ENCODE measurements at places on chromosomes 13 and 19.
A peak's percentile ranks its signal among the peaks of the same experiment; 100 is the strongest.

DNA sequence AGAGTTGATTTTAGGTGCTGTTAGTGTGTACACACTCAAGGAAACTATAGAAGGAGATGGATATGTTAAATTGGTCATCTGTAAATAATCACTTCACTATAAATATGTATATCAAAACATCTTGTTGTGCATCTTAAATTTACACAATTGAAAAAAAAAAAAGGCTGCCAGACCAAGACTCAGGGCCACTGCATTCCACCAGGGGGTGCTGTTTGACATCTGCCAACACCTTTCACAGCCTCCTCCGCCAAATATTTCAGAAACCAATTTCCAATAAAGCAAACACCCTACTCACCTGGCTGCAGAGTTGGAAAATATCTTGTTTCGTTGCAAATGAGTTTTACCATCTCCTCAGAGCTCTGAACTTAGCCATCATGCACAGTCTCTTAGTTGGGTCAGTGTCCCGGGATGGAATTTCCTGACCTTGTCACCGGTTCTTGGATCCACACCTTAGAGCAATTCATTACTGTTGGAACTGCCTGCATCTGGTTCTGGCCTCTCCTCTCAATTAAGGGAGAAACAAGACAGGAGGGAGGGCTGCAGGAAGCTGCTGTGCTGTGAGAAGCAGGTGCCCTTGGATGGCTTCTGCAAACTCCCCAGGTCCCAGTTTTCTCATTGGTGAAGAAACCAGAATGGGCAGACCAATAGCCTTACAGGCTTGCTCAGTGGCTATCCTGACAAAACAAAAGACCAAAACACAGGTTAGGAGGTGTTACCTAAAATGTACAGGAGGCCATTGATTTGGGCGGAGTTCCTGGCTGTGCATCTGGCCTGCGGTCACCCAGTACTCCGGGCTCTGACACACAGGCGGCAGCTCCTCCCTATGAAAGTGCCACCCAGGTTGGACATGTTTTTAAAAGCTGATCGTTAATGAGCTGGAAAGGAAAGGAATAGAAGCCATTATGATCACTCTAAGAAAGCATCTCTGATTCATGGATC lies 746.6 kb downstream of the UQCRFS1 start:
- peak; percentile 72 for DNase-seq

DNA sequence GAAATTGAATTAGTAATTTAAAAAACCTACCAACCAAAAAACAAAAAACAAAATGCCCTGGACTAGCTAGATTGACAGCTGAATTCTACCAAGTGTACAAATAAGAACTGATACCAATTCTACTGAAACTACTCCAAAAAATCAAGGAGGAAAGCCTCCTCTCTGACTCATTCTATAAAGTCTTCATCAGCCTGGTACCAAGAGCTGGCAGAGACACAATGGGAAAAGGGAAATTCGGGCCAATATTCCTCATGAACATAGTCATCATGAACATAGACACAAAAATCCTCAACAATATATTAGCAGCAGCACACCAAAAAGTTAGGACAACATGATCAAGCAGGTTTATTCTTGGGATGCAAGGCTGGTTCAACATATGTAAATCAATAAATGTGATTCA lies 2667.7 kb upstream of the PCDH20 start:
- DNase-seq: no peak

DNA sequence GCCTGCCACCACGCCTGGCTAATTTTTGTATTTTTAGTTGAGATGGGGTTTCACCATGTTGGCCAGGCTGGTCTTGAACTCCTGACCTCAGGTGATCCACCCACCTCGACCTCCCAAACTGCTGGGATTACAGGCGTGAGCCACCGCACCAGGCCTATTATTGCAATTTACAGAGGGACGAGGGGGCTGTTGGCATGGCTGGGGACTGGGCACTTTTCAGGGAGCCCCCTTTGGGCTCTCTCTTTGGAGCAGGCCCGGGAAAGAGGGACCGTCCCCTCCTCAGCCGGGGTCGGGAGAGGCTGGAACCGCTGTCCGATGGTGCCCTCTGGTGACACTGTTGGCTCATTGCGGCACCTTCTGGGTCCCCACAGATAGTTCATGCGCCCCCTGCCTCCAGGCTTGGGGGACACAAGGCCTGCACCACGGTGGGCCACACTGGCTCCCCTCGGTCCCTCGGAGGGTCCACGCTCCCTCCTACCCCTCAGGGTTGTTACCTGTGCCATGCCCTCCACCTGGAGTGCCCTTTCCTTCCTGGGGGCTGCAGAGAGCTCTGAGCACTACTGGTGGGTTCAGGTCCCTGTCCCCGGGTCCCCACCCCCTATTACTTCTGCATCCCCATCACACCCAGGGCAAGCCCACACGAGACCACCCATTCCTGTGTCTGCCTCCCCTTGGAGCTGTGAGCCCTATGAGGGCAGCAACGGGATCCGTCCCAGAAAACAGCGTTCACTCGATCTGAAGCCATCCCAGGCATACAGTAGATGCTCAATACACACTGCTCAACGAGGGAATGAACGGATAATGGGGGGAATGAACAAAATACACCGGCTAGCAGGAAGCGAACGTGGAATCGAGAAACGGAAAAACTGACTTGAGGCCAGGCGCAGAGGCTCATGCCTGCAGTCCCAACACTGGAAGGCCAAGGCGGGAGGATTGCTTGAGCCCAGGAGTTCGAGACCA lies 12.5 kb downstream of the FEM1A start:
- DNase-seq: peak; percentile 49

DNA sequence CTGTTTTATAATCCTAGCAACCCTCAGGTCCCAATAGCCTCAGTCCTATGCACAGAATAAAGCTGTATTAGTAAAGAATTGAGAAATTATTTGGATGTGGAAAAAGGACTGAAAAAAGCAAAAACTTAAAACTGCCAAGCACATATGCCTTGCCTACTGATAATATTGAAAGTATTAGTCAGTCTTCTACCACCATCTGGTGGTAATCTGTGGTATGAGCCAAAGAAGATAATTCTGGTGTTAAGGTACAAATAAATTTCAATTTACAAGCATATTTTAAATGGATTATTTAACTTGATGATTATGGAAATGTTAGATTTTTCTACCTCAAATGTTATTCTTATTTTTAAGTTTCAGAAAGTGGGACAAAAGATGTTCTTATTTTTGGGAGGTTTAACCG lies 460.3 kb upstream of the KLHL1 start:
- DNase-seq: no peak

GRCh38 chr13:30827578-30827925 lies 78.5 kb upstream of the MEDAG start:
- DNase-seq: no peak

GRCh38 chr13:38687246-38688229 lies 661 bp downstream of the FREM2 start:
- no peak for DNase-seq

DNA sequence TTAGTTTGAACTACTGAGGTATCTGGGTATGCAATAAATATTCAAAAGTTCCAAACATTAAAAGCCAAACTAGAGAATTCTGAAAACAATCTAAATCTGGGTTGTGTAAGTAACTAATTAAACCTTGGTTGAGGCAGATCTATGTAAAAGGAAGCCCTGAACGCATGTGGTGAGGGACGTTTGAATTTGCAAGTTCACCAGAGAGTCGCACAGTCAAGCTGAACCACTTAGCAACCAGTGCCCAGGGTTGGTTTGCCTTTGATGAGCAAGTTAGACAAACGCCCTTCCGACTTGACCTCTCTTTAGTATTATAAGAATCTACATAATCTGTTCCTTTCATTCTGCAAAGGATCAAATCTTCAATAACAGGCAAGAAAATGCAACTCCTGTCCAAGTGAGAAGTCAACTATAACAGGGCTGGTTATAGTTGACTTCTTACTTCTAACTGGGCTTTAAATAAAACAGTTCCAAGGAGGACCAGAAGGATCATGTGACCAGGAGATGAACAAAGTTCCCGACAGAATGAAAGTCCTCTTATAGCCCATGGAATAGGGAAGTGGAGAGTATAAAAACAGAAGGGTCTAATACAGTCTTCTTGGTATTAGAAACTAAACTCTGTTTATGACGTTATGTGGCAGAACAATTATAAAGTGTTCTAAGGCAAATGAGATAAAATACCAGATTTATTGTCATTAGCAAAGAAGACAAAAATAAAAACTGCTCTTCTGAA lies 40.6 kb downstream of the PHF11 start:
- no peak for DNase-seq

DNA sequence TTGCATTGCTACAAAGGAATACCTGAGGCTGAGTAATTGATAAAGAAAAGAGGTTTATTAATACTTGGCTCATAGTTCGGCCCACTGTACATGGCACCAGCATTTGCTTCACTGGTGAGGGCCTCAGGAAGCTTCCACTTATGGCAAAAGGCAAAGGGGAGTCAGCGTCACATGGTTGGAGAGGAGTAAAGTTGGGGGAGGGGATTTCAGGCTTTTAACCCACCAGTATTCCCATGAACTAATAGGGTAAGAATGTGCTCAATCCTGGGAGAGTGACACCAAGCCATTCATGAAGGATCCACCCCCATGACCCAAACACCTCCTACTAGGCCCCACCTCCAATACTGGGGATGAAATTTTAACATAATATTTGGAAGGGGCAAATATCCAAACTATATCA lies 82.5 kb upstream of the MYCBP2 start:
- DNase-seq: no peak

DNA sequence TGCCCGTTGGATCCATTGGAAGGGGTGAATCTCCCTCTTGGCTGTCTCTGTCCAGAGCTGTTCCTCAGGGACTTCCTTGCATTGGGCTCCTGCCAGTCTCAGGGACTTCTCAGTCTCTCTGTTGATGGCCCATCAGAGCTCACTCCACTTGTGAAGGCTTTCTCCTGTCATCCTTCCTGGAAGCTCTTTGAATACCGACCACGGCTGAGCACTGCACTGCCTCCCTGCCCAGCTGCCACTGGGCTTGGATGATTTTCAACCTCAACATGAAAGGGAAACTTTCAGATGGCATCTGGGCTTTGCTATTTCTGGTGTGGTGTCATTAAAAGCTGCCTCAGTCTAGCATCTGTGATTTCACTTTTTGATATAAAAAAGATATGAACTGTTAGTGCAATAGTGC lies 66.1 kb upstream of the ANKRD10 start:
- no peak for DNase-seq

- no peak for DNase-seq
Measured at GRCh38 chr13:107807306-107808073, 407.8 kb downstream of the LIG4 start.

- DNase-seq: no peak
Measured at GRCh38 chr19:31232871-31233270, 116.4 kb downstream of the TSHZ3 start.

- DNase-seq: no peak
Measured at GRCh38 chr19:56158170-56158757, 17.2 kb downstream of the ZNF444 start.

- DNase-seq: no peak
Measured at GRCh38 chr13:75160984-75161383, 321.0 kb downstream of the TBC1D4 start.

GRCh38 chr19:14073925-14074838 lies 1.6 kb downstream of the MISP3 start:
- DNase-seq: peak; percentile 78

- DNase-seq: no peak
Measured at GRCh38 chr13:111540486-111540885, 220.0 kb downstream of the TEX29 start.

- no peak for DNase-seq
Measured at GRCh38 chr13:38180126-38180525, 169.5 kb upstream of the UFM1 start.

DNA sequence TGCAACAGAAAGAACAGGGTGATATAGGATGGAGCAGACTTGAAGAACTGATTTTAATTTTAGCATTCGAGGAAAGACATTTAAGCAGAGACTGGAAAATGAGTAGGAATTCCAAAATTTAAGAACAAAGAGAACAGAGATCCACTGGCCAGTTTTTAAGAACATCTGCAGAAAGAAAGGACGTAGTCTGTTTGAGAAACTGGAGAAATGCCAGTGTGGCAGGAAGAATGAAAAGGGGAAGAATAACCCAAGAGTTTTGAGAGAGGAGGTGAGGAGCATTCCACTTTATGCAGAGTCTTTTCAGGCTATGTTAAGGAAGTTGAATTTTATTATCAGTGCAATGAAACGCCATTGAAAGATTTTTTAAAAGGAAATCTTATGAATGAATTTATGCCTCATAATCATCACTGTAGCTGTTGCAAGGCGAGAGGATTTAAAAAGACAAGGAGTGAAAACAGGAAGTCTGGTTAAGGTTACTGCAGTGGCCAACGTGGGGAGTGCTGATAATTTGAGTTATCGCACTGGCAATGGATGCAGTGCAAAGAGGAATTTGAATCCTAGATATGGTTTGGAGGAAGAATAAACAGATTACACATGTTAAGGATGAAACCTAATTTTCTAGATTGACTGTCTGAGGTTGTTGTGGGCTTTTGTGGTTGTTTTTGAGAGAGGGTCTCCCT lies 253.8 kb downstream of the DACH1 start:
- no peak for DNase-seq

DNA sequence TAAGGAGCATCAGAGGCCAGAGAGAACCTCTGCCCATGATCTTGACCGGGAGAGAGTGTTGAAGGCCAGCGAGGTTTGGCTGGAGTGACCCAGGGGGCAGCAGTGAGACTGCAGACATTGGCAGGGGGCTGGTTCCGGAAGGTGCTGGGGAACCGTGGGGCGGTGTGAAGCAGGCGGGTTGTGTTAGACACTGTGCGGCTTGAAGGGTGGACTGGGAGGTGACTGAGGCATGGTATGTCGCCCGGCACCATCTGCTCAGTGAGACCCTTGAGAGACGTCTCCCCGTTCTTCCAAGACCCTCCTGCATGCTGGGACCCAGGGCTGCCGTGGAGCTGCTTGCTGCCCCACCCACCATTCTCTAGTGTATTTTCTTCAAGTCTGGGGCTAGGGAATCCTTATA lies 24.6 kb downstream of the CARM1 start:
- no peak for DNase-seq

DNA sequence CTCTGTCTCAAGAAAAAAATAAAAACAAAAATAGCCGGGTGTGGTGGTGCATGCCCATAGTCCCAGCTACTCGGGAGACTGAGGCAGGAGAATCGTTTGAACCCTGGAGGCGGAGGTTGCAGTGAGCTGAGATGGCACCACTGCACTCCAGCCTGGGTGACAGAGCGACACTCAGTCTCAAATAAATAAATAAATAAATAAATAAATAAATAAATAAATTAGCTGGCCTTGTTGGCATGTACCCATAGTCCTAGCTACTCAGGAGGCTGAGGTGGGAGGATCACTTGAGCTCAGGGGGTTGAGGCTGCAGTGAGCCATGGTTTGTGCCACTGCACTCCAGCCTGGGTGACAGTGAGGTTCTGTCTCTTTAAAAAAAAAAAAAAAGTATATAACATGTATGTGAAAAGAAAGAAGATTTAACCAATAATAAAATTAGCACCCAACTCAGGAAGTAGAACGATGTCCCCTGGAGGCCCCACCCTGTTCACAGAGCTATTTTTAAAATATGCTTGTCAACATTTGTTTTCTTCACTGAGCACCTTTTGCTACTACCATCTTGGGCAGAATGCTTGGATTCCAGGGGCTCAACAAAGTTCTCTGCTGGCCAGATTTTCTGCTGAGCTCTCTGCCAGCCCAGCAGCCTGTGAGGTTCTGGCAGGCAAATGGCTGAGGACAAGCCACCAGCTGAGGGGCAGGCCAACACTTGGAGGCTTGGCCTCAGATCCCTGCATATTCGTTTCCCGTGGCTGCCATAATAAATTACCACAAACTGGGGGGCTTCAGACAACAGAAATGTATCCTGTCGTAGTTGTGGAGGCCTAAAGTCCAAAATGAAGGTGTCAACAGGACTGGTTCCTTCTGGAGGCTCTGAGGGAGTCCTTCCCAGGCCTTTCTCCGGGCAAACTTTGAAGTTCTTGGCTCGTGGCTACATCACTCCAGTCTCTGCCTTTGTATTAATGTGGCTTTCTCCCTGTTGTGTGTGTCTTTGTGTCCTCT lies 5.2 kb downstream of the SLC25A42 start:
- DNase-seq: no peak

- no peak for DNase-seq
Measured at GRCh38 chr13:30974350-30974749, 41.9 kb downstream of the TEX26 start.
